ENCODE measurements at places on chromosomes 1 and 21.

DNA sequence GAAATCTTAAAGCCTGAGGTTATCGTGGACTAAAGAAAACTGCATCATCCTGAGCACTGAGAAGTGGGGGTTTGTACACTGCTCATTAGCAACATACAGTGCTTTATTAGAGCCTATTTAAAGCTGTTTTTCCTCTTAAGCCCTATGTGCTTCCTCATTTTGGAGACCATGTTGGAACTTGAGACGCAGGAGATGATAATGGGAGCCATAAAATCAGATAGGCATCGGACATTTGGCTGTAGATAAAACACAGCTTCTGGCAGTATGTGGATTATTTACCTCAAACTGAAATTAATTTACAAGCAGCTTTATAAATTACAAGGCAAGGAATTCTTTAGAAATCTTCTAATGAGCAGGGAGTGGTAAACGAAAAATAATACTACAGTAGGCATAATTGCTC, 147.7 kb upstream of the IVNS1ABP start:
- no peak for DNase-seq

DNA sequence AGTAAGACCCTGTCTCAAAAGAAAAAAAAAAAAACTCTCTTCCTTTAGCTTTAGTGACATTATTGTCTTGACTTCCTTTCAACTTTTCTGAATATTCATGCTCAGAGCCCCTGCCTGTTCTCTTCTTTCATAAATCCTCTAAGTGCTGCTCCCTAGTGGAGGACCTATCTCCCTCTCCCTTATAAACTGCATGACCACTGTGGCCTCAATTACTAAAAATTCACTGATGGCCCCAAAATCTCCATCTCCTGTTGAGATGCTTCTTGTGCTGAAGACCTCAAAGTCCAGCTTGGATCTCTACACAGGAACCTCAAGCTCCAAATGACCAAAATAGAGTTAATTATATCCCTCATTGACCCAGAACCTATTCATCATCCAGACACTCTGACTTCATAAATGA, 7.8 kb downstream of the ITLN1 start:
- DNase-seq: no peak

GRCh38 chr1:86423473-86423872, 498 bp upstream of the CLCA2 start:
- no peak for DNase-seq

DNA sequence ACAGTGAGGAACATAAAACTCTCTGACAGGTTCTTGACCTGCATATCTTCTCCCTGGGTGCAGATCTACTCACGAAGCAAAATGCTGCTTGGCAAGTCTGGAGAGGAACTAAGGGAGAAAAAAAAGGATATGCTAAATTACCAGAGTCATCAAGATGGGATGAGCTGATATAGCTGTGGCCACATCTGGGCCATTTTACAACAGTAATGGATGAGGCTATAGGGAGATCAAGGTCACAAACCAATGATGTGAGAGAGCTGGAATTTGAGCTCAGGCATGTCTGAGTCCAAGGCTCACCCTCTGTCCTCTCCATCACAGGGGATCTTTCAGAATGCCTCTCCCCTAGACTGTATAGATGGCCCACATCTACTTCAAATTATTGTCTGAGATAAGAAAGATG, 26.2 kb downstream of the ZMYND12 start:
- no peak for DNase-seq

GRCh38 chr1:77048615-77049005, 170.6 kb downstream of the PIGK start:
- DNase-seq: no peak

DNA sequence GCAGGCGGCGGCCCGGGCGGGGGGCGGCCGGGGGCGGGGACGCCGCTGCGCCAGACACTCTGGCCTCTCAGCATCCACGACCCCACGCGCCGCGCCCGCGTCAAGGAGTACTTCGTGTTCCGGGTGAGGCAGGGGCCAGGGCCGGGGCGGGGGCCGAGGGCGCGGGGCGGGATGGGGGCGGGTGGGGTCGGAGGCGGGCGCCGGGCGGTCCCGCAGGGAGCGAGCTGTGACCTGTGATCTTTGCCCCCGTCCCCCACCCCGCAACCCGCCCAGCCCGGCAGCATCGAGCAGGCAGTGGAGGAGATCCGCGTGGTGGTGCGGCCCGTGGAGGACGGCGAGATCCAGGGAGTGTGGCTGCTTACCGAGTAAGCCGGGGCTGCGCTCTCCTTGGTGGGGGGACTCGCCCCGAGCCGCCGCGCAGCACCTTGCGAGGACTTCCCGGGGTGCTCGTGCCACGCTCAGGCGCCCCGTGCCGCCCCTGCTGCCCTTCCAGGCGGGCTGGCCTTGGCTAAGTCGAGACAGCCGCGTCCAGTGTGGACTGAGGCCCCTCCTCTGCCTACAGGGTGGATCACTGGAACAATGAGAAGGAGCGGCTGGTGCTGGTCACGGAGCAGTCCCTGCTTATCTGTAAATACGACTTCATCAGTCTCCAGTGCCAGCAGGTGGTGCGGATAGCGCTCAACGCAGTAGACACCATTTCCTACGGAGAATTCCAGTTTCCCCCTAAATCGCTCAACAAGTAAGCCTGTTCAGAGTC, 514 bp downstream of the TPRG1L start:
- DNase-seq: peak; percentile 9

DNA sequence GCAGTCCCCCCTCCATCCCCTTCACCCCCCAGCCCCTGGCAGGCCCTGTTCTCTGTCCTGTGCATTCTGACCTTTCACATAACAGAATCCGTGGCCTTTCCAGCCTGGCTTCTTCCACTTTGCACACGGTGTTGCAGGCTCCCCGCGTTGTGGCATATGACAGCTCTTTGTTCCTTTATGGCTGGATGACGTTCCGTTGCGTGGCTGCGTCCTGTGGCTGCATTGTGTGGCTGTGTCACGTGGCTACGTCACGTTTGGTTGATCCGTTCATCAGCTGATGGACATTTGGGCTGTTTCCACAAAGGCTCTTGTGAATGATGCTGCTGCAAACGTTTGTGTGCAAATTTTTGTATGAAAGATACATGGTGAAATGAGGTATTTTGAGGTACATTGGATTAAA, 53.3 kb downstream of the PDE9A start:
- no peak for DNase-seq

- no peak for DNase-seq
Measured at GRCh38 chr1:4689271-4689935, 35.0 kb downstream of the AJAP1 start.

GRCh38 chr1:6727535-6727934, 25.9 kb upstream of the DNAJC11 start:
- DNase-seq: peak; percentile 58

DNA sequence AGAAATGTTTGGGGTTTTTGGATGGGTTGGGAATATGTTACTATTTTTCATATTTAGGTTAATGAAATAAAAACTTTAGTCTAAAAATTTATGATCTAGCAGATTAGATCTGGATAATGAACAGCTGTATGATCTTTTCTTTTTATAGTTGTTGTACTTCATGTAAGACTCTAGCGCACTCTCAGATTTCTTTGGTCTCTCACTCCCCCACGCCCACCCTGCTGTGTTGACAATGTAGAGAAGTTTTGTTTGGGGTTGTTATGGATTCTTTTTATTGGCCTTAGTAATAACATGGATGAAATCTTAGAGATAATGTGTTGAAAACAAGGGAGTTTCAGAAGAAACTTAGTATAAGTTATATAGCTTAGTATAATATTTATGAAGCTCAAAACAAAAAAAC, 5.5 kb downstream of the KLF18 start:
- no peak for DNase-seq

DNA sequence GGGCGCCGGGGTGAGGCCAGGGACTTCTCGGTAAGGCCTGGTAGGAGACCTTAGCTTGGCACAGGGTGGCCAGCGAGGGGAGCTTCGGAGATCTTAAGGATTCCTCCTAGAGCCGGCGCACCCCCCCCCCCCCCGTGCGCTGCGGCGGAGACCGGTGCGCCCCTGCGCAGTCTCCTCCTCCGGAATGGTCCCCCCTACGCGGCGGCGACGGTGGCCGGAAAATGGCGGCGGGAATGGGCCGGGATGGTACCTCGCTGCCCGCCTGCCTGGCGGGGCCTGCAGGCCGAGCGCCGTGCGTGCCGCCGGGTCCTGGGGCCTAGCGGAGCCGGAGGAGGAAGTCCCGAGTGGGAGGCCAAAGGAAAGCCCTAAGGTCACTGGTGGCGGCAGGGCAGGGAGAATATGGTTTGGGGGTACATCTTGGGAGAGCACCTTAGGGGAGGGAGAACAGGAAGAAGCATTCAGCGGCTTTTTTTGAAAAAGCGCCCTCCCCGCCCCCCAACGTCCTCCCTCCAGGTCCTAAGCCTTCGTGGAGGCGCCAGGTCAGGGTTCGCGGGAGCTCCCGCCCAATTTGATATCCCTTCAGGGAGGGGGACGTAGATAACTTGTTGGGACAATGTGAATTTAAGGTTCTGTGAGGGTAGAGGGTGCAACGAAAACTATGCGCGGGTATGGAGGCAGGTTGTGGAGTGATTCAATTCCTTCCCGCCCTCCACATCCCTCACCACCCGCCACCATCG, 429 bp downstream of the SRRM1 start:
- DNase-seq: no peak

- DNase-seq: no peak
Measured at GRCh38 chr1:209235166-209235565, 348.3 kb upstream of the CAMK1G start.

GRCh38 chr1:232562855-232563510, 67.0 kb downstream of the SIPA1L2 start:
- no peak for DNase-seq

DNA sequence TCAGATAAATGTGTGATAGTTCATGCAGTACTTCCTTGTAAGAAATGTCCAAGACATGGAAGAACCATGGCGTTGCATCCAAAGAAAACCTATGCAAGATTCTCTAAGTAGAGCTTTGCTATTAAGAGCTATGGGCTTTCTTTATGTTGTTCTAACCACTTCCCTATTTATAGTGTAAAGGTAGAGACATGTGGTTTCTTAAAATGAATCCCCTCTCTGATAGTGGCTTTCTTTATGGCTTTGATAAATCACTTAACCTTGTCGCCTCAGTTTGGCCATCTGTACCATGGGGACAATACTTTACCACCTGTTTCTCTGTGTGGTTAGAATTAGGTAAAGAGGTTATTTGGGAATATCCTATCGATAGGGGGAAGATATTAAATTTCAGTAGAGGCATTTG, 305.5 kb downstream of the NFIA start:
- DNase-seq: no peak

- no peak for DNase-seq
Measured at GRCh38 chr1:7341145-7341905, 429.8 kb upstream of the VAMP3 start.

DNA sequence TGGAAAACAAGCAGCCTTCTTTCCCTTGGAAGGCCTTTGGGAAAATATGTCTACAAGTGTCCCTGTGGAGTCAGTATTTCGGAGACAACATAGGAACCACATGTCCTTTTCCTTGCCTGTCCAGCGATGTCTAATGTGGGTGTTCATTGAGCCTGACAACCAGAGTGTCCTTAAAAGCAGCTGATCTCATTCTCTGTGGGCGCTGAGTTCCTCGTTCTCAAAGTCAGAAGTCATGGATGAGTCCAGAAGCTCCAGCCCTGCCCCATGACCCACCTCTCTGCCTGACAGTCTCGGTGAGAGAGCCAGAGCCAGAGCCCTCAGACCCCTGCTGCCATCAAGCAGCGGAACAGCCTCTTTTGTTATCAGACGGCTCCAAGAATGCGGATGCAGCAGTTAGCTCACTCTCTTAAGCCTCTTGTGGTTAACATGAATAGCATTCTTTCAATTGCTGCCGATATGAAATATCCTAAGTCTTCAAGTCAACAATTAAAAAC, 329.2 kb downstream of the TGFB2 start:
- DNase-seq: peak; percentile 76

DNA sequence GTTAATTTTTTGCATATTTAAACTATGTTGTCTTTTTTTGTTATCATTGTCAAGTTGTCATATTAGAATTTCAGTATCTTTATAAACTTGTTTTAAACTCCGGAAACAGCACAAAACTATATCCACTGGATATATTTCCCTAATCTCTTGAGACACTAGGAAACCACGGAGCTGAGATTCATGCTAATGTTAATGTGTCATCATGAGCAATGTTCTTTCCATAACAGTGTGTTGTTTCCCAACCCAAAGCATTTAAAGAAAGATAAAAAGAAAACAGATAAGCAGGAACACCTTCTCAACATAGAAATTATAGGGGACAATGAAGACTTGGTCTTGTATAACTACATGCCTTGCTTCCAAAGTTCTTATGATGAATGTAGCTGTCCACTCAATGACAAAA, 626.2 kb upstream of the TMPRSS15 start:
- no peak for DNase-seq

DNA sequence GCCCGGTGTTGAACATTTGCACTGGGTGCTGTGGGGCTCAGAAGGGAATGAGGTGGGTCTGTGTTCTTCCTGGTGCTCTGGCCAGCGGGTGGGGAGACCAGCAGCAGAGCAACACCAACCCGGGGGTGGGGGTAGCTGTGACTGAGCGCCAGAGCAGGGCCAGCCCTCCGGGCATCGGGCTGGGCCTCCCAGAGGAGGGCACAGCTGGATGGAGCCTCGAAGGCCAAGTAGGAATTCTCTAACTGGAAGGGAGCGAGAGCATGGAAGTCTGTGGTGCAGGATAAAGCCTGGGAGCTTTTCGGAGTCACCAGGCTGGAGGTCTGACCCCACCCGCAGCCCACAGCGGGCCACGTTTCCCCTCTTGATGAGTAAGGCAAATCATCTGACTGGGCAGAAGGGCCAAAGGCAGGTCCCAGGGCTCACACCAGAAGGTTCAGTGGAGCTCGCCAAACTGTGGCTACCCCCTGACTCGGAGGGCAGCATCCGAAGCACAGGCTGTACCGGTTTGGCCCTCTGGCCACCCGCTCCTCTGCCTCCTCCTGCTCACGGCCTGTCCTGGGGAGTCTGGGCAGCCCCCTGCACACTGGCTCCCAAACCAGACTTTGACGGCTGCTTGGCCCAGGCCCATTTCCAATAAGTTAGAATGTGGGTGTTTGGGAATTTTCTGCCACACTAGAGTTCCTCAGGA, 18.8 kb downstream of the SLC1A7 start:
- DNase-seq: no peak

DNA sequence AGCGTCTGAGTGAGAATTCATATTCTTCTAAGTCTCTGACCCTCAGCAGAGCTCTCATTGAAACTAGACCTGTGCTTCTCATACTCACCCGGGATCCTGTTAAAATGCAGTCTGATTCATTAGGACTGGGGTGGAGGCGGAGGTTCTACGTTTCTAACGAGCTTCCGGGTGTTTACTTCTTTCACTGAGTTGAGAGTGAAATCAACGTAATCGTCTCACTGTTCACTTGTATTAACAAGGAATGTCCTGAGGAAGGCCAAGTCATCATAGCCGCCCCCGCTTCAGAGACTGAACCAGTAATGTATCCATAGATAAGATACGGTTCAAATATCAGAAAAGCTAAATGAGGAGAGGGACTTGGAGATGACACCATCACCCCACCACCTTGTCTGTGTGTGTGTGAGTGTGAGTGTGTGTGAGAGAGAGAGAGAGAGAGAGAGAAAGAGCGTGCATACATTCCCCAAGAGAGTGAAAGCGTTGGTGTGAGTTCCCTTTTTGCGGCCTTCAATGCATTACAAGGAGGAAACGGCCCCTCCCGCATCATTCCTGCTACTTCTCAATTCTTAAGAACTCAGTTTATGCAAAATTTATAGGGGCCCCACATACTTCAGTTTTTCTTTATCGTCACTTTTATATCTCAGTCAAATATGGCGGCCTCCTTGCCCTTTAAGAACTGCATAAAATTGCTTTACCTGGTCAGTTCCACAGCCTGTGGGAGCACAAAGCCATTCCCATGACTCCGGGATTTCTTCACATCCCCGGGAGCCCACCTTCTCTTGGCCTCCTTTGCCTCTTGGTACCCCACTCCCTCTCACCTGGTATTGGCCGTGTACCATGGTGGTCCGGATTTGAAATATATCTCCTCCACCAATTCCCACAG, 19.8 kb downstream of the KMO start:
- no peak for DNase-seq

Measured in Calu3 (cell line).